ENCODE measurements at places on chromosomes 12 and 14.

DNA sequence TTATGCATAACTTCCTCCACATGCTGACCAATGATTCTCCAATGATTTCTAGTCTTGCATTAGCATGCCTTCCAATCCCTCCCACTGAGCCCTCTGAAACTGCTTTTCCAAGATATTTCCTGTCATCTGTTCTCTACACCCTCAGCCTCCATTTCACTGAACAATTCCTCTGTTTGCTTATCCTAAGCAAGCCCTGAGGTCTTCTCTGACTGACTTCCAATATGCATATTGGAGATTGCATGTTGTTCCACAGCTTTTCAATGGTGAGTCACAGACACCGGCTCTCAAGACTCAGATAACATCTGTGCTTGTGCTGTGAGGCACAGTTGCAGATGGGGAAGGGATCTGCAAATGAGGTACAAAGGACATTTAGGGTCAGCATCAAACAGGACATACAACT, 141.0 kb downstream of the SLC16A7 start:
- DNase-seq: no peak

DNA sequence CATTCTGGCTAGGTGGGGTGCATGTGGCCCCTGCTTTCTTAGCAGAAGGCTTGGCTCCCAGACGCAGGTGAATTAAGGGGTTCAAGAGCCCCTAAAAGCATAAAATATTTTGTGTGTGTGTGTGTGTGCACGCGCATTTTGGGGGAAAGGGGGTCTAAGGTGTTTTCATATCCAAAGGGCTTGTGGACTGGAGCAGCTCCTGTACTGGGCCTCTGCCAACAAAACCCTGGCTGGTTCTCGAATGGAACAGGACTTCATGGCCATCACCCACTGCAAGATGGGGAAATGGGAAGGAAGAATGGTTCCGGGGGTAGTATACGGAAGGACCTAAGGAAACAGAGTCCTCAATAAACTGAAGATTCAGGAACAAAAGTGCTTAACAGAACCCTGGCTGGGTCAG, 3.9 kb upstream of the ATN1 start:
- no peak for DNase-seq

DNA sequence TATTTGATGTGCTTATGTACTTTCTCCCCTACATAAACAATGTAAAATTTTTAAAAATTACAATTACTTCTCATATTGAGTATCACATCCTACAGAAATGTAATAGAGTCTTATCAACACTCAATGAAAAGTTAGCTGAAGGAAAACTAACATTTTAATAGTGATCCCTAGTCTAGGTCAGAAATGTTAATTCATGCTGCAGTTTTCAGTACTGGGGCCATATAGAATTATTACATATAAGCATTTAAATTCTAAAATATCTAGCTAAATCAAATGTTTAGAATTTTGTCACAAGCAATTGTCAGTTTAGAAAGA, 37.8 kb downstream of the SLC6A15 start:
- no peak for DNase-seq

- DNase-seq: no peak
Measured at GRCh38 chr14:56211844-56212243, 93.6 kb downstream of the PELI2 start.

- DNase-seq: no peak
Measured at GRCh38 chr12:117034701-117035151, 64.5 kb downstream of the TESC start.

DNA sequence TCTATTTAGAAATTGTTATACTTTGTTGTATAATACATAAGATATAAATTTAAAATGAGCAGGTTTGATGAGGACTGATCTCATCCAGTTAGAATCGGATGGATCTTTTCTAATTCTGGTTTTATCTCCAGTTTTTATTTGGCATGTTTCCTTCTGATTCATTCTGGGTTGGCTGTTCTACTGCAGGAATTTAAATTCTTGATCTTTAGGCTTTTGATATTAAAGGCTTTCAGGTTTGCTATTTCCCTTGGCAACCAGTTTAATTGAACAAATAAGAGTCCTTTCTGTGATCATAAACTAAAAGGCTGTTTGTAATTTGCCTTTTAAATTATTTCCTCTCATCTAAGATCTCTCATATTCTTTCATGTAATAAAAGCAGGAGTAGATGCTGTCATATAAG, 83.4 kb downstream of the PDE6H start:
- no peak for DNase-seq

All from GM12891 (cell line).